ENCODE measurements at places on chromosomes 7 and 10. TPM values are rescaled to one million over a fixed set of nuclear protein-coding genes. Genes with fewer than 3 reads are reported as not detected.

DNA sequence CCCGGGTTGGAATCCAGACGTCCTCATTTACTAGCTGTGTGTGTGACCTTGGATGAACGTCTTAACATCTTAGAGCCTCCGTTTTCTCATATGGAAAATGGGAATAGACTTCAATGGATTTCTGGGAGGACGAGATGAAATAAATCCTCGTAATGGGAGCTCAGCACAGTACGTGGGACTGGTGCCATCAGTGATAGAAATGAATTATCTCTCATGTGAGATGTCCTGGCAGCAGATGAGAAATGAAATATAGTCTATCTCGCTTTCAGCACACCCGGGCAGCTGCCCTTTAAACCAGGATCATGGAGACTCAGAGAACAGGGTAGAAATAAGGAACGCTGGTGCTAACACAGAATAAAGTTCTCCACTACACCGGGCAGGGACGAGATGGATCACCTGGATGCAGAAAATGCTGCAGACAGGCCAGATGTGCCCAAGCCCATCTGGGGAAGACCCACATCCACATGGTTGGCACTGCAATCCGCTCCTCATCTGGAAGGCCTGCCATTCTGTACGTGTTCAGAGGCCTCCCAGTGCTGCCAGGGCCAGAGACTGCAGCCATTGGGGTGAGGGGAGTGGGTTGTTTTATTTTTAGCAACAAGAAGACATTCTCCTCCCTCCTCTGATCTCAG lies 11.1 kb upstream of the EMX2 start:
- DNase-seq, result no peak

The CHRM2 gene
- 1.4 TPM for total RNA-seq

DNA sequence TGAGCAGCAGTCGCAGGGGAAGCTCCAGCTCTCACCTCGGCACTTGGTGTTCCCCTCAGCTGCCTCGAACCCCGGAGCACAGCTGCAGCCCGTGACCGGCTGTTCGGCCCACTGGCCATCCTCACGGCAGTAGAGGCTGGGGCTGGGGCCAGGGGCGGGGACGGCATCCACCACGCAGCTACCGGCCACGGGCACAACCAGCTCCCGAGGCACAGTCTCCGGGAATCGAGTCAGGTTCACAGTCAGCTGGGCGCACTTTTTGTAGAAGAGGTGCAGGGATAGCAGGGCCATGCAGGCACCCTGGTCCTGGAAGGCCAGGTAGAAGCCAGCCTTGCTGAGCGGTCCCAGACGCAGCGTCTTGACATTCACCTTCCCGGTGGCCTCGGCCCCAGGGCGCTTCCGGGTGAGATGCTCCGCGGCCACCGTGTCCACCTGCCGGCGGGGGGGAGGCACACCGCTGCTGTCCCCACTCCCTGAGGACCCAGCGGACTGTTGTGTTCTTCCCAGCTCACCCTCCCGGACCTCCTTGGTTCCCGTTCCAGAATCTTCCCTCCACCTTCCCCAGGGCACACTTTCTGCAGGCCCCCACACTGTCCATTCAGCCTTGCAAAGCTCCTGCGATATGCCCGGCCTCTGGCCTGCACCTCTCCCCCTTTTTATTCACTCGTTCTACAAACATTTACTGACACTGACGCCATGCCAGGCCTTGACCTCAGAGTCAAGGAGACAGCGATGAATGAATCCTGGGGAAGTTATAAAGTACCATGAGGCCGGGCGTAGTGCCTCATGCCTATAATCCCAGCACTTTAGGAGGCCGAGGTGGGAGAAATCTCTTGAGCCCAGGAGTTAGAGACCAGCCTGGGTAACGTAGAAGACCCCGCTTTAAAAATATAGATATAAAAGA lies 4.8 kb downstream of the EPHB4 start:
- DNase-seq, result no peak

The SLIT1 gene
- total RNA-seq, result 0.24 TPM

DNA sequence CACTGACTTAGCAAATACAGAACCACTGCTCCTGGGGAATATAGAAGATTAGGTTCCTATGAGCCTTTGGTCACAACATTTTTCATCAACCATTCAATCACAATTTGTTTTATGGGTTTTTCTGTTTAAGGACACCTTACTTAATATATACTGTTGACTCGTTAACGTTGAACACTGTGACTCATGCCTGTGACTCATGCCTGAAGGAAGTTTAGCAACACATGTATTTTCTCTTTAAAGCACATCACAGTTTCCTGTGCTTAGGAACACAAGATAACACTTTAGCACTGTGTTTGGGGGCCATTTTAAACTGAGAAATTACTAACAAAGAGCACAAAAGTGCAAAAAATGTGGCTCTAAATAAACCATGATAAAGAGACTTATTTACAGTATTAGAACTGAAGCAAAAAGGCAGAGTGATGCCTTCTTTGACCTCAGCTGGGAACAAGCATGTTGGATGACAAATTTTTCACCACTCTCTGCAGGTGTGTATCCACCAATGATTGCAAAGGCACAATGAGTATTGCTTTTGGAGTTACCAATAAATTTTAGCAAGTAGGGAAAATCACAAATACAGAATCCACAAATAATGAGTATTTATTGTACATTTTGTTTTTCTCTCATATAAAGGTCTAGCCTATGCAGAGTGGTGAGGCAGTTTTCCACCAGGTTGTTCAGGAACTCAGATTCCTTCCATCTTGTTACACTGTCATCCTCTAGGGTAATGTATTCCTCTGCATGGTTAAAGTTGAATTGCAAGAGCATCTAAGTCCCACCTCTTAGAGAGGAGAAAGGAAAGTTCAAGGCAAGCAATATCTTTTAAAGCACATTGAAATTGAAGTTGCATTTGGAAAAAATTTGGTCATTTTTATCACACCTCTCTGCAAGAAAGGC lies 7.3 kb downstream of the FGFBP3 start:
- no peak for DNase-seq

The OR9A2 gene
- not detected for total RNA-seq

The CELF2 gene
- total RNA-seq, result 31.4 TPM

The IDI2 gene
- total RNA-seq, result not detected

Measured in mucosa of descending colon (tissue), 3 donors.